ENCODE measurements at places on chromosomes 3 and 15.

- no peak for DNase-seq
These were observed 78.6 kb downstream of the PLD1 start for GRCh38 chr3:171731691-171732090.

- DNase-seq = no peak
These were observed 695 bp downstream of the METTL6 start for GRCh38 chr3:15426579-15427118.

DNA sequence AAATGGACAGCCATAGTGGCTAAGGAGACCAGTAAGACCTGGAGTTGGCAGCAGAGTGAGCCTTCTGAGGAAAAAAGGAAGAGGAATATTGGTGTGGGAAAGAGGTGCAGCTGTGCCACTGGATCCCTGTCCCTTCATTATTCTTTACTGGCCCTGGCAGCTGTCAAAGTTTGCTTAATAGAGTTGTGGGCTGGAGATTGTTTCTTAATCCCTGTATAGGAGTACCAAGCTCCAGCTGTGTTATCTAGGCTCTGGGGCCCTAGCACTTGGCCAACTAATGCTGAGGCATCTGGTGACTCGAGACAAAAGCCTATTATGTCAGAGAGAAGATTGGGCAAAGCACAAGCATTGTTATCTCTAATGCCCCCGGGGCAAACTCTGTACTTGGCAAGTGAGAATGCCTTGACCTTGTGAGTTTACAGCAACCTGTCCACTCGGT lies 61.4 kb downstream of the ZNF609 start:
- DNase-seq = peak; percentile 63

GRCh38 chr15:76863123-76863522 lies 42.0 kb downstream of the SCAPER start:
- no peak for DNase-seq

DNA sequence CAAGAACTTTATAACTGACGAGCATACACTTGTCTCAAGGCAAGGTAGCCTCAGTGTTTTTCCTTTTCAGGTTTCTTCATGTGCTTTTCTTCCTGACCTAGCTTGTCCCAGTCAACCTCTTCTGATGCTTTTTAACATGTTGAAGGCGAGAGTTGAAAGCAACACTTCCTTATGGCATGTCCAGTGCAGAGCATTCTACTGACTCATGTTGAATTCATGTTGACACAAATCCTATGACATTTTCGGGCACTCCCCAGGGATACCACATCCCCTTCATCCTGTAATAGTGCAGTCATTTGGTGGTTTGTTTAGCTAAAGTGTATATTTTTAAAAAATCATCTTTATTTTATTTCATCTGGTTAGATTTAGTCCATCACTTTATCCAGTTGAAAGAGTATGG lies 75.9 kb upstream of the CBLB start:
- no peak for DNase-seq

- DNase-seq = no peak
These were observed 137.7 kb downstream of the PLD1 start for GRCh38 chr3:171672538-171672937.

GRCh38 chr3:169699536-169700050 lies 36.1 kb upstream of the MECOM start:
- DNase-seq = no peak

DNA sequence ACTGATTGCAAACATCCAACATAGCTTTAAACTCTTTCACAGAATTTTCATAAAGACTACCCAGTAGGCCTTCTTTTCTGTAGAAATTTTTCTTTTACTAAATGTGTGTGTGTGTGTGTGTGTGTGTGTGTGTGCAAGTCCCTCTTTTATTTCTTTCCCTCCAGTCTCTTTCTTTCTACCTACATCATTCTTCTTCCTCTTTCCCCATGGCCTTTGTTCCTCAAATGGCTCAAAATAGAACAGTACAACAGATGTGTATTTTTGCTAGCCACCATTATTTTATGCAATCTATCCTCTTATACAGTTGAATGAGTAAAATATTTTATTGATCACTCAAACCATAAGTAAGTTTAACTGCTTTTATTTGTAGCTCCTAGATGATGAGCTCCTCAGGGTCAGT lies 76.4 kb downstream of the USF3 start:
- DNase-seq = no peak

- DNase-seq = no peak
These were observed 171.2 kb upstream of the GBE1 start for GRCh38 chr3:81932681-81933080.

GRCh38 chr15:77219841-77220240 lies 148.9 kb upstream of the TSPAN3 start:
- no peak for DNase-seq

GRCh38 chr15:28895146-28895545 lies 9.4 kb downstream of the APBA2 start:
- DNase-seq = no peak

- no peak for DNase-seq
These were observed 103.7 kb downstream of the P3H2 start for GRCh38 chr3:190016966-190017365.

GRCh38 chr15:88246081-88246480 lies 10.5 kb downstream of the NTRK3 start:
- no peak for DNase-seq
